ENCODE measurements at places on chromosomes 6 and 20.

- DNase-seq: no peak
Measured at GRCh38 chr6:126064257-126064747, 78.0 kb downstream of the TRMT11 start.

DNA sequence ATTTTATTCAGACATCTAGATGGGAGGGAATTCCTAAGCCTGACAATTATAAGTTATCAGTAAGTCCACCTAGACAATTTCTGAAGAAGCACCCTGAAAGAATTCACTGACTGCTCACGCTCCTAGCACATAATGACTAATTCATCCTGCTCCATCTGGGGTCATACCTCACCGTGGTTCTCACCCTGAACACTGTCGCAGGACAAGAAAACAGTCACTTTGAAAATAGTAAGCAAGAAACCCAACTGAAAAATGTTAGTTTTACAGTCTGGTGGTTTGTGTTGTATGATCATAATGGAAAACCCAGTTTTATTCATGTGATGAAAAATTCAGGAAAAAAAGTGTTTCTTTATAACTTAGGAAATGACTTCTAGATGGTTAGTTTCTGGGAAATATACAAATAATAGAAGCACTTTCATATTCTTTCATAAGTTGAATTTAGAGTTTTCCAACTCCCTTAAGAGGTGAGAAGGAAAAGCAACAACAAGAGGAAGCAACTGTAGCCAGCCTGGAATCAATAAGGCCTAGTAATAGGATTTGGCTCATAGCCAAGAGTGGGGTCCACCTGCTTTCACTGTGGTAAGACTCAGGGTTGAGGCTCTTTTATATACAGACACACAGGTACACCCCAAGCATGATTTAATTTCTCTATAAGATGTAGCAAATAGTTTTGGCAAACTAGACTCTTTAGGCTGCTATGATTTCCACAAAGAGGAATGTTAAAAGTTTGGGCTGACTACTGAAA, 94.1 kb downstream of the HIVEP2 start:
- no peak for DNase-seq

- no peak for DNase-seq
Measured at GRCh38 chr20:59289994-59290393, 10.4 kb upstream of the EDN3 start.

DNA sequence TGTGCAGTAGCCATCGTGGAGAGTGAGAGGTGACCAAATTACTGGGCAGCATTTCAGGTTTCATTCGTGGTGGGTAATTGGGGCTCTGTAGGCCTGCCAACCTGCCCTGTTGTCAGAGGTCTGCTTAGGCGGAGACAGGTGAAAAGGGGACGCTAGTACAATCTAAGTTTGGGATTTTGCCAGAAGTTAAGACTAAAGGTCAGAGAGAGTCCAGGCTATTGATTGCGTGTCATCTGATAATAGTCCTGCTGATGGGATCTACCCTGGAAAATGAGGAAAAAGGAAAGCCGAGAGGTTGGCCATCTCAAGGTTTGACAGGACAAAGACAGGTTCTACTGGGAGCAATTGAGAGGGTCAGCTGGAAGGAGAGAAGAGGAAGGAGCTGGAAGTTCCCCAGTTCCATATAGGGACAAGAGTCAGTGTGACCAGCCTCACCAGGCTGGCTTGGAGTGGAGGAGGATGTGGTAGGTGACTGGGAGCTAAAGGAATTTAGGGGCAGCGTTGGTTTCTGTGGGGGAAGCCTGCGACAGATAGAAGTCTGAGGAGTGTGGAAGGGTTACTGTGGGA, 10.9 kb downstream of the ARFGEF2 start:
- DNase-seq: no peak

DNA sequence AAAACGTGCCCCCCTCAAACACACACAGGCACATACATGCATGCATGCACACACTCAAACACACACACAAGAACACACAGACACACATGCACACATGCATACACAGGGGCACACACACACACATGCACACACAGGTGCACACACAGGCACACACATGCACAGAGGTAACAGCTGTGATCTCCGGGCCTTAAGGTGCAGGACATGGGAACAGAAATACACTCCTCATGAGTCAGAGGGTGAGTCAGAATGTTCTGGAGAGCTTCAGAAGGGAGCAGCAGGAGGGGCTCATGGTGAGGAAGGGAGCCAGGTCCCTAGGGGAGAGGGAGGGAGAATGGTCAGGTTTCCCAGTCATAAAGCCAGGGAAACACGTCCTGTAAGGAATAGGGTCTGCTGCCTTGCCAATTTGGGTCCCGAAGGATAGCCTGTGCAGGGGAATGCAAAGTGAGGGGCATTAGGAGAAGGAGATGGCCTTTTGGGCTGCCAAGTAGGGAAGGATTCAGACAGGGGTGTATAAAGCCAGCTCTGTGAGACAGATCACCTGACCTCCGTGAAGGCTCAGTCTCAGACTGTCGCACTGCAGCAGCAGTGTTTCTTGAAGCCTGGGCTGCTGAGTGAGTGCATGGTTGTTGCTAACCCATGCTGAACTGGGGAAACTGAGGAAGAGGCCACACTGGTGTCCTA, 123.9 kb downstream of the MAFB start:
- DNase-seq: no peak

GRCh38 chr20:1622450-1622849, 2.6 kb upstream of the SIRPB1 start:
- DNase-seq: no peak

- no peak for DNase-seq
Measured at GRCh38 chr6:89758830-89759229, 60.8 kb downstream of the MDN1 start.

DNA sequence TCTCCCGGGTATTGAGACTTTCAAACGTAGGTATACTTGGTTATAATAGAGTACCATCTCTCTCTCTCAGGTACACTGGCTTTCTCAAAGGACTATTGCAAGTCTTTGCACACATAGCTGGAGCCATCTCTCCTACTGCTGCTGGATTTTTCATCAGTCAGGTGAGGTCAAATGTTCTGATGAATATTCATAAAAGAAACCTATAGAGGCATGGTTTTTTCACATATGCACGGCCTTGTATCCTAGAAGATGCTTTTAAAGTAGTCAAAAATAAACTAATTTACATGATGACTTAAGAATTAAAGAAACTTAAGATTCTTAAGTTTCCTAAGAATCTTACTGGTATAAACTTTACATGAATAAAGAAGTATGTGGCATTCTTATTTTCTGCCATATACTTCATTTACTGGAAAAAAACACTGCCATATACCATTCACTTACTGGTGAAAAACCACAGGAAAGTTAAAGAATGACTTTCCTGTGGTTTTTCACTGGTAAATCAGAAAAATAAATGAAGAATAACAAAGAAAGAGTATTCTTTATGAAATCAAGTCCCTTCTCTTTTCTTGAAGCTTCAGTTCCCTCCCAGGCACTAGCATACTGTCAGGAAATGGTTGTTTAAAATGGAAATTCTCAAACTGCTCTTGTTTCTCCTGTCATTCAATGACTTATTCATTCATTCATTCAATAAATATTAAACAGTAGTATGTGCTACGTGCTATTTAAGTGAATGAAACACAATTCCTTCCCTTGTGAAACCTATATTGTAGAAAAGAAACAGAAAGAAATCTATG, 23.5 kb downstream of the SLC17A4 start:
- DNase-seq: no peak

GRCh38 chr6:6314596-6314995, 5.9 kb downstream of the F13A1 start:
- no peak for DNase-seq

DNA sequence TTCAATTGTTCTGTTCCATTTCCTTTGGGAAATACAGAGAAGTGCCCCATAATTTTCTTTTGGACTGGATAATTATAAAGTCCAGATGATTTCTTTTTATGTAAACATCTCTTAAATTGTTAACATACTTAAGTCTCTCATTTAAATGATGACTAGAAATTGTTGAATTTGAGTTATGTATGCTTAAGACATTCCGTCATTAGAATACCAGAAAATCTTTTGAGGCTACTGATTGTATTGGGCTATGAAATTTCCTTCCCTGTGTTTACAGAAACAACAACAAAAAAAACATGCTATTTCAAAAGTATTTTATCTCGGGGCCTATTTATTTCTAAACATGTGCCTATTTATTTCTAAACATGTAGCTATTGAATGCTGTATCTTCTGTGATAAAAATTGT, 125.4 kb downstream of the SH3BGRL2 start:
- no peak for DNase-seq

GRCh38 chr6:40907198-40907701, 131.8 kb downstream of the UNC5CL start:
- DNase-seq: no peak

- DNase-seq: no peak
Measured at GRCh38 chr6:11222385-11223277, 9.8 kb downstream of the NEDD9 start.

GRCh38 chr6:125743604-125744003, 5.8 kb upstream of the HEY2 start:
- no peak for DNase-seq

DNA sequence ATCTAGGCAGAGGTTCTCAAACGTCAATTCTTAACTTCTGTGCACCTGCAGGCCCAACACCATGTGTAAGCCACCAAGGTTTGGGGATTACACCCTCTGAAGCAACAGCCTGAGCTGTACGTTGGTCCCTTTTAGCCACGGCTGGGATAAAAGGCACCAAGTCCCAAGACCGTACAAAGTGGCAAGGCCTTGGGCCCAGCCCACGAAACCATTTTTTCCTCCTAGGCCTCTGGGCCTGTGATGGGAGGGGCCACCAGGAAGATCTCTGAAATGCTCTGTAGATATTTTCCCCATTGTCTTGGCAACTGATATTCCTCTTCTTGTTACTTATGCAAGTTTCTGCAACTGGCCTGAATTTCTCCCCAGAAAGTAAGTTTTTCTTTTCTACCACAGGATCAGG, 4.5 kb upstream of the FAM184A start:
- DNase-seq: no peak

DNA sequence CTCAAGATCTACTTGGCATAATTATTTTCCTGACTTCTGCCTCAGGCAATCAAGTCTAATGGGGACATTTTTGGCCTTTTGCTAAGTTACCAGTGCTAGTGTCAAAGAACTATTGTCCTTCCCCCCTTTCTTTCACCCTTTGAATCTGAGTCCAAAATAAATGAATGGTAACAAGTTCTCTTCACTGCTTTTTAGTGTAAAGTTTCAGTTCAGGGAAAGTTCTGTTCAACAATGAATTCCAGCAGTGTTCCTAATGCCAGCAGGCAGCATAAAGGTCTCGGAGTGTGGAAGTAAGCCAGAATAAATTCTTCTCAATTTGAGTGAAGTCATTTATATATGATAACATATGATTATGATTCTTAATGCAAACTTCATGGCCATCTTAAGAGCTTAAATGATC, 20.8 kb upstream of the TSPYL1 start:
- DNase-seq: no peak

- no peak for DNase-seq
Measured at GRCh38 chr6:9428421-9429172, 986.3 kb downstream of the TFAP2A start.

DNA sequence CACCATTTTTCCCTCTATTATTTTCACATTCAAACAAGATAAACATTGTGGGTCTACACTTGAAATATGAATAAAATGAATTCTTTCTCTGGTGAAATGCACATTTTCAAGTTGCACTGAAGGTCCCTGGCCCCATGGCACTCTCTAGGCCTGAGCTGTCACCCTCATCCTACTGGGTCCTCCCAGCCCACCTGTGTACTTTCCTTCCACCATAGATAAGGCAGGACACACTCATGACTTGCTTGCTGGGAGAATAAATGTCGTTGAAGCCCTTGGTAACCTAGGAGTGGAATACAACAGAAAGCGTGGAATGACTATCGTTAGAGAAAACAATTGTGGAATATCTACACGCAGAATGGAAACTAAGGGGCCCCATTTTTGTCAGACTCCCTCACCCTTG, 101.0 kb upstream of the QKI start:
- DNase-seq: no peak

- no peak for DNase-seq
Measured at GRCh38 chr6:132715204-132715603, 1.3 kb upstream of the VNN1 start.

DNA sequence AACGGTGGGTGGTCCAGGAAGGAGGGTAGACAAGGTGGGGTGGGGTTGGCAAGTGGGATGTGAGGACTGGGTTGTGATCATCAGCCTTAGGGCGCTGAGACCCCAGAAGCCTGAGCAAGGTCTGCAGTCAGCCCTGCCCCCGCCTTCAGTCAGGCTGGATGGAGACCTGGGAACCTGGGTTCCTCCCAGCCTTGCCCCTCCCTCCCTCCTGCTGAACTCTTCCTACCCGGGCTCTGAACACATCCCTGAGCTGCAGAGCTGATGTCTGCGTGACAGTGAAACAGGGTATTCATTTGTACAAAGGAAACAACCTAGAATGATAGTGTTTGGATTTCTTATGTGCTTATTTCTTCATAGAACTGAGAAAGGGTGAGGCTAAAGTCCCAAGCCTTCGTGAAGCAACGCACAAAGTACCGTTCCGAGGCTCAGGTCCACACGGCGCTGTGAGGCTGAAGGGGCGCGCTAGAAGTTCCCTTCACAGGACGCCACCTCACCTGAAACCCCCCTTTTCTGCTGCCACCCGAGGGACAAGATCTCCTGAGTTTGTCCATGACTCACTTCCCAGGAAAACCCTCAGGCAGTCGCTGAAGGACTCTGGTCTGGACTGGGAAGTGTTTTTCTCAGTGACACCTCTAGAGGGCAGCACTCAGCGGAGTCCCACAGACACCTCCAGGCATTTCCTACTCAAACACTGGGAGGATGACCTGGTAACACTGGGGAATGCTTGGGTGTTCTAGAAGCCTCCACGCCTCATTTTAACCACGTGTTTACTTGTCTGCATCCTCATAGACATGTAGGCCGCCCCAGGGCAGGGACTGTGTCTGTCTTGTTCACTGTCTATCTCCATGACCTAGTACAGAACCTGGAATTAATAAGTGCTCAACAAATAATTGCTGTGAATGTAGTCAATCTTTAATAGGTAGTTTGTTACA, 1.2 kb downstream of the GSTA5 start:
- DNase-seq: peak; percentile 16

DNA sequence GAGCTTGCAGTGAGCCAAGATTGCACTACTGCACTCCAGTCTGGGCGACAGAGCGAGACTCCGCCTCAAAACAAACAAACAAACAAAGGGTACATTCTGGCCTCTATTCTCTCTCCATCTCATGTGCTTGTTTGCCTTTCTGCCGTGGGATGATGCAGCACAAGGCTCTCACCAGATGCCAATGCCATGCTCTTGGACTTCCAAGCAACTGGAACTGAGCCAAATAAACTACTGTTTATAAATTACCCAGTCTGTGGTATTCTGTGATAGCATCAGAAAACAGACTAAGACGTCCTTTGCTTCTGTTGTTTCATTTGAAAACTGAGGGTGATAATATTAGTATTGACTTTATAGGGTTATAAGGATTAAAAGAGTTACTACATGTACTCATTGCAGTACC, 3.6 kb upstream of the BRD2 start:
- DNase-seq: no peak

GRCh38 chr6:45843848-45844521, 171.7 kb downstream of the CLIC5 start:
- DNase-seq: no peak

Data from activated CD8-positive, alpha-beta memory T cell treated with anti-CD3 and anti-CD28 coated beads for 1 hour (primary cell).